B cell (primary cell): ENCODE measurements at places on chromosomes 7 and 10. TPM values are rescaled to one million over a fixed set of nuclear protein-coding genes. Genes with fewer than 3 reads are reported as not detected.

Gene TMEM270
- total RNA-seq = not detected in 2 replicates

Gene ANKRD1
- not detected in 2 replicates for total RNA-seq

GRCh38 chr10:84256510-84257342 lies 11.9 kb downstream of the RGR start:
- no peaks in the 10 kb centered on the region for H3K36me3 ChIP-seq
- no peaks in the 10 kb centered on the region for H3K4me1 ChIP-seq
- H3K27me3 ChIP-seq = no peaks in the 10 kb centered on the region

DNA sequence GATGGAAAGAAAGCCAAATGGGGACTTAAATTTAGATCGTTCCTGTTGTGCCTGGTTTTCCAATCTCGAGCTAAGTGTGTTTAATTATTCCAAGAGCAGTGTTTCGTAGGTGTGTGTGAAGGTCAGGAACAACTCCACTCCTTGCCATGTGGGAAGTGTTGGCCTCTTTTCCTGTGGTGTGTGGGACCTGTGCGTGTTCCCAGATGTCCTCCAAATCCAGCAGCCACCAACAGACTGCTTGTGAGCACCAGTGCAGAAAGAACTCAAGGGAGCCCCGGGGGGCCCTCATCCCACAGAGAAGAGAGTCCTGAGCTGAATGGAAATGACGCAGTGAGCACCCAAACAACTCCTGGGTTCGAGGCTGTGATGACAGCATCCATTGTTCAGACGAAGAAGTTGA lies 227.7 kb downstream of the TMEM178B start:
- H3K36me3 ChIP-seq = no peaks in the 10 kb centered on the region
- no peak for DNase-seq
- H3K27ac ChIP-seq = no peak overlapping the region
- H3K4me1 ChIP-seq = no peaks in the 10 kb centered on the region
- no peak overlapping the region for H3K4me3 ChIP-seq
- H3K27me3 ChIP-seq = no peaks in the 10 kb centered on the region

DNA sequence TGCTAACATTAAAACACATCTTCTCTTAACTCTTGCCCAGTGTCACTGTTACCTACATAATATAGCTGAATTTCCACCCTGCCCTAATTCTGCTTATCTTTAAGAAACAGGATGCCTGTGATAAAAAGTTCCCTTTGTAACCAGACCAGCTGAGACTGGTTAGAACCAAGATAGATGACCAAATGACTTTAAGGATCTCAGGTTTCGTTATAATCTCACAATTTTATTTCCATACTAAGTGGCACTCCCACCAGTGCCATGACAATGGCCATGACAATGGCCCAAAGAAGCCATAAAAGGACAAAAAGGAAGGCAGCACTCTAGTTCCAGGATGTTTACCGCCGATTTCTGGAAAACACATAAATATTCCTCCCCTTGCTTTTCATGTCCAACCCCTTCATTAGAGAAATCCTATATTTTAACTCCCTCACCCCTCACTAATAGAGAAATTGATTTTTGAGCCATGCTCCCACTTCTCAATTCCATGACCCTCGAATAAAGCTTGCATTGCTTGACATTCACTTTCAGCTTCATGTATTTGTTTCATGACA lies 126.1 kb downstream of the ELAPOR2 start:
- H3K27me3 ChIP-seq = no peaks in the 10 kb centered on the region
- H3K36me3 ChIP-seq = no peaks in the 10 kb centered on the region
- H3K27ac ChIP-seq = no peak overlapping the region
- H3K4me1 ChIP-seq = peaks cover 4% of the 10 kb centered on the region

GRCh38 chr10:619710-620109 lies 69.8 kb downstream of the DIP2C start:
- H3K27ac ChIP-seq = no peak overlapping the region
- DNase-seq = peak; percentile 45
- peaks cover 28% of the 10 kb centered on the region for H3K4me1 ChIP-seq
- H3K4me3 ChIP-seq = peak overlapping the region; percentile 33

- no peaks in the 10 kb centered on the region for H3K27me3 ChIP-seq
- peaks cover 3% of the 10 kb centered on the region for H3K4me1 ChIP-seq
- no peak for DNase-seq
- no peak overlapping the region for H3K27ac ChIP-seq
- peaks cover 10% of the 10 kb centered on the region for H3K36me3 ChIP-seq
Observed at GRCh38 chr10:12711350-12711708, 290.2 kb downstream of the CCDC3 start.

- no peaks in the 10 kb centered on the region for H3K4me1 ChIP-seq
- H3K27me3 ChIP-seq = peaks cover 10% of the 10 kb centered on the region
- H3K4me3 ChIP-seq = no peak overlapping the region
- no peak for DNase-seq
- H3K36me3 ChIP-seq = no peaks in the 10 kb centered on the region
Observed at GRCh38 chr7:98079891-98080648, 26.6 kb upstream of the LMTK2 start.

DNA sequence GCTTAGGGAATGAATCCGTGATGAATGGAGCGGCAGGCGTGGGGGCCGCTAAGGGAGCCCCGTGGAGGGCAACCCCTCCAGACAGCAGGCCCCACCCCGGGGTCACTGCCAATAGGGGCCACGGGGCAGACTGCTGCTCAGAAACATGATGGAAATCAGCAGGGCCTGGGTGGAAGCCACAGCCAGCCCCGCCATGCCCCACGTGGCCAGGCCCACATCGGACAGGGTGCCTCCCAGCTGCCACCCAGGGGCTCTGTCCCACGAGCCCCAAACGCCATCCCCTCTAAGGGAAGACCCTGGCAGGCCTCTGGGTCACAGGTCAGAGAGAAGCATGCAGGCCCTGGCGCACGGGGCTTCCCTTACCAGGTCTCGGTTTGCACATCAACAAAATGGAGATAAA lies 28.4 kb downstream of the TNRC18 start:
- DNase-seq = no peak
- peaks cover 33% of the 10 kb centered on the region for H3K4me1 ChIP-seq
- peaks cover 40% of the 10 kb centered on the region for H3K36me3 ChIP-seq

DNA sequence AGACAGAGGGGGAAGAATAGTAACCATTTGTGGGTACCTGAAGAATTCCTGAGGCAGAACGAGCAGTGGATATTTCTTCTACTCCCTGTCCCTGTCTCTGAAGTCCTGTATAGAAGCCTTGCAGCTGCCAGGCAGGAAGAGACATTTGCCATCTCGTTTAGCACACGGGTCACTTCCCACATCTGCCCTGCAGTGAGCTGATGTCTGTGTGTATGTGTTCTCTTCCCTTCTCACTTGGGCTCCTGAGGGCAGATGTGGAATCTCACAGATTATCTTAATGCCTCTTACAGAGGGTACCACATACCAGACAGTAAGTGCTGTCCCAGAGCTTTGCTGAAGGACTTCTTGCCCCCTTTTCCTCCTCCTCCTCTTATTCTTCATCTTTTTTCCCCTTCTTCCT lies 14.1 kb upstream of the TRPV6 start:
- H3K27me3 ChIP-seq = no peaks in the 10 kb centered on the region
- DNase-seq = no peak
- no peak overlapping the region for H3K27ac ChIP-seq

GRCh38 chr7:48147078-48147591 lies 24.1 kb upstream of the ABCA13 start:
- H3K36me3 ChIP-seq = no peaks in the 10 kb centered on the region
- no peak overlapping the region for H3K27ac ChIP-seq
- DNase-seq = no peak
- H3K4me1 ChIP-seq = no peaks in the 10 kb centered on the region
- H3K27me3 ChIP-seq = no peaks in the 10 kb centered on the region
- no peak overlapping the region for H3K4me3 ChIP-seq
